ENCODE measurements at places on chromosomes 1 and 21. TPM values are rescaled to one million over a fixed set of nuclear protein-coding genes. Genes with fewer than 3 reads are reported as not detected.

- peak; percentile 13 for DNase-seq
Observed at GRCh38 chr1:150233359-150234308, 2.3 kb downstream of the ANP32E start.

DNA sequence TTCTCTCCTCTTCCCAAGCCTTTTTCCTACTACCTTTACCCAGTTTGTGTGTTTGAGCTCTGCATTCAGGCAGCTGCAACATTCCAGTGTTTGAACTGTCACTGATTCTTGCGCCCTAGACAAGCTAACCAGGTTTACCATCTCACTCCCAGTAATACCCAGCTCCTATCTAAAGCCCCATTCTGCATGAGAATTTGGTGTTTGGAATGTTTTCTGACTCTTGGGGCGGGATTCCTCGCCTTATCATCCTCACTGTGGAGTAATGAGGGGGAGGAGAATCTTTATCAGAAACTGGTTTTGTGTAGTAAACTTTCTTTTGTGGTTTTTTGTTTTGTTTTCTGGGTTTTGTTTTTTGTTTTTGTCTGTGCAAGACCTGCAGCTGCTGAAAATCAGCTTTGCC lies 36.5 kb downstream of the NCF2 start:
- DNase-seq = no peak

DNA sequence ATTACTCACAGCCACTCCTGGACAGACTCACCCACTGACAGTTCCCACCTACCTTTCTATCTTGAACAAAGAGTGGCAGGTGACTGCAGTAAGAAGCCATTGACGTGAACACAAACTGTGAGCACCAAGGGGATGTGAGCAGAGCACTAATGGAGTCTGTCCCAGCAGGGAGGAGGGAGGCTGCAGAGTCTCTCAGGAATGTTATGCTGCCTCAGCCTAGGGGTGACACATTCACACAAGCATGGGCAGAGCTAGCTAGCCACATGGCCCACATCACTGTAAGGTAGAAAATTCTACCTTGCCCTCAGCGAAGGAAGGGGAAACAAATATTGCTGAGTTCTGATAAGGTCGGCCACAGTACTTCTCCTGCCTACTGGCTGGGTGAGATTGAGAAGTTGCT lies 56.8 kb upstream of the PTGFRN start:
- peak; percentile 36 for DNase-seq

- peak; percentile 53 for DNase-seq
Observed at GRCh38 chr21:34545079-34545884, 33.3 kb upstream of the KCNE1 start.

DNA sequence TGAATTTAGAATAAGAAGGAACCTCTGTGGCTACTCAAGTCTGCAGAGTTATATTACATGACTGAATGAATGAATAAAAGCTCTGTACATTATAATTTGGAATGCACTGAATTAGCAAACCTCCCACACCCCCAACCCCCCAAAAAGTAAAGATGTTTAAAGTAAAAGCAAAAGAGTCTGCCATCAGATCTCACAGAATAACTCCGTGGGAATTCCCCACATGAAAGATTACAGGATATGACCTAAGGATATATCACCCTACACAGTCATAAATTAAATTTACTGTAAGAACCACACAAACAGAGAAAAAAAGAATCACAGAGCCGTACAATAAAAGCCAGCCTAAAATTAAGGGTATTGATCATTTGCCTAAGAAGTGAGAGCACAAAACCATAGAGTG lies 587.3 kb downstream of the PTPRC start:
- DNase-seq = no peak

GRCh38 chr1:32179193-32179442 lies 357 bp upstream of the TXLNA start:
- no peak for DNase-seq

- no peak for DNase-seq
Observed at GRCh38 chr21:46008893-46009621, 27.5 kb downstream of the COL6A1 start.

- DNase-seq = no peak
Observed at GRCh38 chr1:38464071-38464661, 395.4 kb downstream of the RRAGC start.

- no peak for DNase-seq
Observed at GRCh38 chr1:63713041-63713440, 60.8 kb upstream of the ROR1 start.

GRCh38 chr1:147504801-147505311 lies 36.4 kb upstream of the BCL9 start:
- peak; percentile 47 for DNase-seq

DNA sequence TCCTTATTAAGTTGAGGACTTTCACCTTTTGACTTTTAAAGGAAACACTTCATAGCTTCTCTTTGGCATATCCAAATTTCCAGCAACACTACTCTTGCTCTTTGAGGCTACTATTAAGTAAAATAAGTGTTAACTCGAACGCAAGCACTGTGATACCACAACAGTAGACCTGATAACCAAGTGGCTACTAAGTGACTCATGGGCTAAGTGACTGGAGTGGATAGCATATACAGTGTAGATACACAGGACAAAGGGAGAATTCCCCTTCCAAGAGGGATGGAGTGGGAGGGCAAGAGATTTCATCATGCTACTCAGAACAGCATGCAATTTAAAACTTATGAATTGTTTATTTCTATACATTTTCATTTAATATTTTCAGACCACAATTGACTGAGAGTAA lies 9.8 kb upstream of the KCNA3 start:
- no peak for DNase-seq

- DNase-seq = peak; percentile 52
Observed at GRCh38 chr1:216186816-216187215, 236.4 kb downstream of the USH2A start.

The CLIC6 gene
- 16.7 TPM for total RNA-seq

The ANKRD35 gene
- total RNA-seq = 0.76 TPM

The PLEKHN1 gene
- total RNA-seq = 0.60 TPM

The RGSL1 gene
- total RNA-seq = not detected

The USH2A gene
- 0.20 TPM for total RNA-seq

The GRIK3 gene
- under 0.01 TPM for total RNA-seq

The ASCL5 gene
- not detected for total RNA-seq

The SYPL2 gene
- total RNA-seq = 2.0 TPM

The EPHA10 gene
- 0.84 TPM for total RNA-seq
